Stimulated activated CD8-positive, alpha-beta memory T cell treated with anti-CD3 and anti-CD28 coated beads, Interleukin-7, amount 100 ng/mL, for 1 hour (primary cell): ENCODE measurements at places on chromosomes 5 and 9.

DNA sequence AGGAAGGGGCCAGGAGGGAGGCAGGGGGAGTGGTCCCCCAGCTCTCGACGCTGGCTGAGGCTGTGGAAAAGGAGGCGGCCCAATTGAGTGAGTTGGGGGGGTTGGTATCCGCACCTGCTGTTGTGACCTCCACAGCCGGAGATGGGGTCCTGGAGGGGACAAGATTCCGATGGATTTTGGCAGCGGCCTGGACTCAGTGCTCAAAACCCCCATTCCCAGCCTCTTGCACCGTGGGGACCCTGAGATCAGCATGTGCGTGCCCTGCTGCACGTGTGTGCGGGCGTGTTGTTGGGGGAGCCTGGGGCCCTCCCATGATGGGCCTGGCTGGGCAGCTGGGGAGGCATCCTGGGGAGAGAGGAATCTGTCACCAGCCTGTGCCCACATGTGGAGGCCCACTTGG is 15.0 kb downstream of the CNTFR start:
- DNase-seq = no peak

- no peak for DNase-seq
These were observed 29.2 kb downstream of the RUSC2 start for GRCh38 chr9:35518981-35519679.

- no peak for DNase-seq
These were observed 14.7 kb downstream of the MGAT1 start for GRCh38 chr5:180787711-180788431.

- no peak for DNase-seq
These were observed 1.3 kb downstream of the OR13J1 start for GRCh38 chr9:35868933-35869332.

GRCh38 chr5:56640763-56641406 is 174.5 kb upstream of the MAP3K1 start:
- DNase-seq = no peak

GRCh38 chr9:69317081-69317480 is 7.9 kb upstream of the ENTREP1 start:
- DNase-seq = no peak

DNA sequence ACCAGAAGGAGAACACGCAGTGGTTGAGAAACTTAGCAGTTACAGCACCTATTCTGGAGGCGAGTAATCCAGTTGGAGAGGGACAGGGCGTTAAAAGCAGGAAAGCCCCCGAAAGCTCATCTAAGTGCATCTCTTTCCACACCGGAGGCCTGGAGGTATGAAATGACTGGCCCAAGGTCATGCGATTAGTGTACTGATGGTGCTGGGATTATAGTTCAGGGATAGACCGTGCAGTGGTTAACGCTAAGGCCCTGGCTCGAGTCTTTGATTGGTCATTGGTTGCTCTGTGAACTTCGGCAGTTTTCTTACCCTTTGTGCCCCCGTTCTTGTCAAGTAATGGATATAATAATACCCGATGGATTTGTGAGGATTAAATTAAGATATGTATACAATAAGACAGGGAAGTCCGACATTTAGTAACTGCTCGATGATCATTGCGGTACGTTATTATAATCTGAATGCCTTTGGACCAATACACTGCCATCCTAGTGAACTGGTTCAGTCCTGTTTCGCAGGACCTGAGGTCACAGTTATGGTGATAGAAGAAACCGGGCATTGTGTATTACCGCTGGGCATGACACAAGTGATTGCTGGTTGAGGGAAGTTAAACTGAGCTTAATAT is 960 bp downstream of the CANX start:
- no peak for DNase-seq

GRCh38 chr9:74499111-74499601 is 2.0 kb downstream of the RORB start:
- DNase-seq = no peak

- no peak for DNase-seq
These were observed 743.3 kb upstream of the CDH6 start for GRCh38 chr5:30450153-30450552.

- no peak for DNase-seq
These were observed 211.2 kb downstream of the RAB3C start for GRCh38 chr5:58793888-58794657.

GRCh38 chr5:132199116-132199680 is 28.5 kb downstream of the P4HA2 start:
- no peak for DNase-seq

DNA sequence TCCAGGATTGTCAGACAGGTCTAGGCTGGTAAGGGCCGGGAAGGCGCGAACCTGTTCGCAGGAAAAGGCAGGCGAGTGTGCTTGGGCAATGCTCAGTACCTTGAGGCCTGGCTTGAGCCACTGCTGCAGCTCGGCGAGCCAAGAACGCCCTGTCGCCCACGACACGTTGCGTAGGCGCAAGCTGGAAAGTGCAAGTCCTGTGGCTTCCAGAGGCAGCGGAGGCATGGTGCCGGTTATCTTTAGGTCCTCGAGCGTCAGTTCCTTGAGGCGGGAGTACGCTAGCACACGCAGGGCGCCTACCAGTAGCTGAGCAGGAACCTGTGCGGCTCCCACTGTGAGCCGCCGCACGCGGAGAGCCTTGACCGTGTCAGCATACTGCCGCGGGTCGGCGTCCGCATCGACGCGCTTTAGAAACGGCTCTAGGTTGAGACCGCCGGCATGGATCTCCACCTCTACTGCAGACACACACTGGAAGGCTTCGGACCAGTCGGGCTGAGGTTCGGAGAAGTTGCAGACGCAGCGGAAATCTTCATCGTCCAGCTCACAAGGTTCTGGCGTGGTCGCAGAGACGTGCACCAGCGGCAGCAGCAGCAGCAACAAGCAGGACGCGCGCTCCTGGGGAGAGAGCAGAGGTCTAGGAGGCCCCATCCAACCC is 482 bp downstream of the CD14 start:
- DNase-seq = no peak

- DNase-seq = no peak
These were observed 38.1 kb downstream of the FAM240B start for GRCh38 chr9:38681747-38682227.

DNA sequence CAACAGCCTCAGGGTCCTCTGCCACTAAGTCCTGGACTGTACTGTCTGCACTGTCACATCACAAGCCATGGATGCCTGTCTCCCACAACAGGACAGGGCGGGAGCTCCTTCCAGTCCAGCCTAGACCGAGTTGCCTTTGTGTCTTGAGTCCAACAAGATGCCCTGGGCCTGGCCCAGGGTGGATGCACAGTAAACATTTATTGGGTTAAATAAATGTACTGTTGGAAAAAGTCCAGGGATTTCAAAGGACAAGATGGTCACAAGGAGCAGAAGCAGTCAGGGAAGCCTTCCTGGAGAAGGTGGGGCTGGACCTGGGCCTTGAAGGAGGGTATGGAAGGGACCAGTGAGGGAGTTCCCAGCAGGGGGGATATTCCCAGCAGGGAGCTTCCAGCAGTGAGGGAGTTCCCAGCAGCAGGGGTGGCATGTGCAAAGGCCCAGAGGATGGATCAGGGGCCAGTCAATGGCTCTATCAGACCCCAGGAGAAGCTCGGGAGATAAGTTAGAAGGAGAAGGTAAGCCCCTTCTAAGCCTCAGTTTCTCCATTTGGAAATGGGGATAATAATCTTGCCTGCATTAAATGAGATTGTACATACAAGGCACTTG is 72.7 kb upstream of the NEURL1B start:
- DNase-seq = no peak

- DNase-seq = no peak
These were observed 185.5 kb downstream of the OLFM1 start for GRCh38 chr9:135273008-135273407.

GRCh38 chr5:140015706-140016105 is 27.4 kb downstream of the NRG2 start:
- DNase-seq = no peak

GRCh38 chr9:93097511-93098201 is 1.6 kb downstream of the CARD19 start:
- DNase-seq = no peak

DNA sequence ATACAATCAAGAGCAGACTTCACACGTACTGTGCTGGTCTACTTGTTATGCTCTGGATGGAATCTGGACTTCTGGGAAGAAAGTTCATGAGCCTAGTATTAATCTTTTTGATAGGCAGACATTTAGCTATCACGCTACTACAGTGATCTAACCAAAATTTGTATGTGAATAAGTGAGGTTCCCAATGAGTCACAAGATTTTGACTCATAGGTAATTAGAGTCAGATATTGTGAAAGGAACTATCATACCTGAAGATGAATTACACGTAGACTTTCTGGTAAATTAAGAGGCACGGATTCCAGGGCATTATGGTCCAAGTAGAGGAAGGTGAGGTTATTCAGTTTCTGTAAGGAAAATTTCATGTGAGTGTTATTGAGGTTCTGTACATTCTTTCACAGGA is 18.4 kb downstream of the OGN start:
- DNase-seq = no peak

DNA sequence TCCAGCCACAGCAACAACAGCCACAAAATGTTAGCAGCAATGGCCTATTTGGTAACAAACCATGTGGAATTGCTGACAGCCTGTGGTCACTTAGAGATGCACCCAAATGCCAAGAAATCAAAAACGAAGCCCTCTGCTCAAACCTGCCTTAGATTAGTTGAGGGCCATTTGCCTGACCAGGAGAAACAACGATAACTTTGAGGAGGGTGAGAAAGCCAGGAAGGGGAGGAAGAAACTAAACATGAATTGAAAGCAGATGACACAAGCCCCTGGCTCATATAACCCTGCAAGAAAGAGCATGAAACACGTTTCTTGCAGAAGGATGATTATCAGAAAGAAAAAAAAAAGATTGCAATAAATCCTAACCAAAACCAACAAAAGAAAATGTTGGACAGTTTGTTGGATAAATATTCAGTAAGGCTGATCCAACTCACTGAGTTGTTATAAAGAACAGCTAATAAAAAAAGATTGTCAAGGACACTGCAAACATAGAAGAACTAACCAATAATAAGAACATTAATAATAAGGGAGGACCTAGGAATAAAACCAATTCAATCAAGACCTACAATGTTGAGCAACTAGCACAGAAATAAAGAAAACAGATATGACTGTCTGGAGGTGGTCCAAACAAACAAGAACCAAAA is 140.5 kb upstream of the SLC30A5 start:
- DNase-seq = no peak

DNA sequence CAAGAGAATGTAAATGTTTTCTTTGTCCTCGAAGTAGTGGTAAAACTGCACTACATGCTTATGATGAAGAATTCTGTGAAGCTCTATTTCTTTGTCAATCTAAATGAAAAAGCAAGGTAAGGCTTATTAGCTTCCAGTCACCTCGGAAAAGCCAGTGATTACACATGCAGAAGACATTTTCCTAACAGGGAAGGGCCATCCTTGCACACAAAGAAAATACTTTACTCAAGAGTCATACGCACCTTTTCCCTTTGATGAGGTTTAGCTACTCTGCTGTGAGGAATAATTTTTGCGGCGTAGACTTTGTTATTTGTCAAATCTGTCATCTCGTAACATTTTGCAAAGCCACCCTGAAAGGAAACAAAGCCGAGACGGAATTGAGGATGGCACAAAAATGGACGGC is 1.1 kb downstream of the PLK2 start:
- DNase-seq = no peak

DNA sequence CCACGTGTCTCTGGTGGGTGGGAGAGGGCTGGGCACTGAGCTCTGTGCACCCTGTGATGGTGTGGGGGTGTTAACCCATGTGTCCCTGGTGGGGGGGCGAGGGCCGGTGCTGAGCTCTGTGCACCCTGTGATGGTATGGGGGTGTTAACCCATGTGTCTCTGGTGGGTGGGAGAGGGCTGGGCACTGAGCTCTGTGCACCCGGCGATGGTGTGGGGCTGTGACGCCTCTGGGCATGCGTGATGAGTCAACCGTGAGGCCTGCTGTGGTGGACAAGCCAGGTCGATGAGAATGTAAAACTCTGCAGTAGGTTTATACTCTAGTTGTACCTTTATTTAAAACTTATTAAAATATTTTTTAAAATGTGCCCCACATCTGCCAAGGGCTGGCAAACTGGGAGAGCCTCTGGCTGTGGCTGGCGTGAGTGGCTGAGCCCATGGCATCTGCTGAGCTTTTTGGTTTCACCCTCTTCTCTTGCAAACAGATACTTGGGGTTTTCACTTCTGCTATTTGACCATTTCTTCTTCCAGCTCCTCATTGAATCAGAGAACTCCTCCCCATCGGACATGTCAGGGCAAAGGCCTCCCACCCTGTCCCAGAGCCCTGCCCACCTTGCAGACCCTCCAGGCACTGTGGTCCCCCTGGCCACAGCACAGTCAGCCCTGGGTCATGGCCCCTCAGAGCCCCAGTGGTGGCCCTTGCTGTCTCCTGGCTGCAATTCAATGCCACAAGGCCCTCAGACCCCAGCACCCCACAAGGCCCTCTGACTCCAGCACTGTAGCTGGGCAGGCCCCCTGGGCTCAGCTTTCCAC is 18.5 kb upstream of the EXOC3 start:
- DNase-seq = no peak

- no peak for DNase-seq
These were observed 25.0 kb downstream of the FBXW2 start for GRCh38 chr9:120768247-120768646.

GRCh38 chr5:132385326-132386105 is 16.0 kb downstream of the SLC22A5 start:
- peak; percentile 22 for DNase-seq

DNA sequence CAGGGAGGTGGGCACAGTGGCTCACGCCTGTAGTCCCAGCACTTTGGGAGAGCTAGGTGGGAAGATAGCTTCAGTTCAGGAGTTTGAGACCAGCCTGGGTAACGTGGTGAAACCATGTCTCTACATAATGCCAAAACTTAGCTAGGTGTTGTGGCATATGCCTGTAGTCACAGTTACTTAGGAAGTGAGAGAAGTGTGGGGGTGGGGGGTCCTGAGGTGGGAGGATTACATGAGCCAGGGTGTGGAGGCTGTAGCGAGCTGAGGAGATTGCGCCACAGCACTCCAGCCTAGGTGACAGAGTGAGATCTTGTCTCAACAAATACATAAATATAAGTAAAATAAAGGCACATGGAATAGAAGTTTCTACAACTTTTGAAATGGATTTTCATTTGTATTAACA is 23.1 kb downstream of the VCAN start:
- no peak for DNase-seq

GRCh38 chr9:22285066-22285465 is 161.6 kb upstream of the DMRTA1 start:
- no peak for DNase-seq

DNA sequence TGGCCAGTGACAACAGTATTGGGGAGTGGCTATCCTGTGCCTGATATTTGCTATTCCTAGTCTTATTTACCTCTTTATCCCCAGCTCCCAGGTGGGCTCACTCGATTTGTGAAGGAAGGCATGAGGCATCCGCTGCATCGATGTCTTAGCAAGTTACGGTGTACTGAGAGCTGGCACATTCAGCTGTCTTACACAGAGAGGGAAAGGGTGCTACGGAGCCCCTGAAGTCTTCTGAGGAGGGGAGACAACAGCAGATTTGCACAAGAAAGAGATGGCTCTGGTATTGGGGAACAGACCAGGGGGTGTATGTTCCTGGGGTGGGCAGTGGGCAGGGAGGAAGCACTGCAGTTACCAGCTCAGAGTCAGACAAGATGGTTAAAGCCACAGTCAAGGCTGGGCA is 172.6 kb downstream of the FGF18 start:
- DNase-seq = no peak

GRCh38 chr9:132020272-132020671 is 59.4 kb downstream of the MED27 start:
- DNase-seq = no peak
